Cerebellar nuclear complex (tissue), 1 donor: ENCODE measurements at places on chromosomes 6 and 20.

DNA sequence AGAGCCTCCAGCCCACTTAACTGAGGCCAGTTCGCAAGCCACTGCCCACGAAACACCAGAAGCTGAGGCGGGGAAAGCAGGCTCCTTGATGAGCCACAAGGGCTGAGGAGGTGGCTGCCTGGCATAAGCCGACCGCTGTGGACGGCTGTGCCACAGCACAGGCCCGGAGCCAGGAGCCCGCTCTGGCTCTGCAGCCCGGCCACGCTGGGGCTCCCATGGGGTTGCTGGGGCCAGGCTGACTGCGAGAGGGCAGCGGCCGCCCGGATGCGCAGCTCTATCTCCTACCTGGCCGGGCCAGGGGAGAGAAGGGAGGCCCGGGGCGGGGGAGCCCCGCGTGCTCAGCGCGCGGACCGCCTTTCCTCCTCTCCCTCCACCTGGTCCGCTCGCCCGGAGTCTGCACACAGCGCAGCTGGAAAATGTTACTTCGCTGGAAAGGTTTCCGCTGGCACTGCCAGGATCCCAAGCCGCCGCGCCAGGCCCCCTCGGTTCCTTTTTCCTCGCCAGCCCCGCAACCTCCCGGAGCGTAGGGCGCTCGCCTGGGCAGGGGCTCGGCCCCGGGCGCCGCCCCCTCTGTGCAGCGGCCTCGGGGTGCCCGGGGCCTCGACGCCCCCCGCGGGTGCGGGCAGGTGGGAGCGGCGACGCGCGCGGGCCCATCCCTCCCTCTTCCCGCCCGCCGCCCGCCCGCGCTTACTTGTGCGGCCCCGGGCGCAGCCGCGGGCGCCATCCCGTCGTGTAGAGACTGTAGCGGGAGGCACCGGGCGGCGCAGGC, 657 bp downstream of the EMILIN3 start:
- DNase-seq, result no peak

- no peak for DNase-seq
These were observed 18.4 kb downstream of the CASS4 start for GRCh38 chr20:56430461-56430860.

GRCh38 chr6:41935685-41936072, 5.9 kb downstream of the CCND3 start:
- no peak for DNase-seq

DNA sequence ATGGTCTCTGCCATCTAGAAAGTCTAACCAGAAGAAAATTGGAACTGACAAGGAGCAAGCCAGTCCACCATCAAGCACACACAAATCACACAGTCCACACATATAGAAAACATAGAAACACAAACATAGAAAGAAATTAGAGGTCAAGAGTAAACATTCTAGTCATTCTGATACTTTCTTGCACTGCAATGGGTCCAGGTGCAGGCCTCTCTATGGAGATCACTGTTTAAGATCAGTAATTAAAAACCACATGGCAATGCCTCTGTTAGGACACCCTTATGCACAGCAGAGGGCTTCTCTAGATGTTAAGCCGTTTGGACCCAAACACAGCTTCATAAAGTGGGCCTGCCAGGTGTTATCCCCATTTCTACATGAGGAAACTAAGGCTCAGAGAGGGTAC, 42.8 kb upstream of the SLC22A23 start:
- DNase-seq, result no peak

- no peak for DNase-seq
These were observed 48.7 kb upstream of the ERVFRD-1 start for GRCh38 chr6:11160199-11160598.

GRCh38 chr20:13852306-13852705, 67.5 kb downstream of the NDUFAF5 start:
- DNase-seq, result no peak

- peak; percentile 9 for DNase-seq
These were observed 8.1 kb upstream of the PFDN4 start for GRCh38 chr20:54199721-54200176.
